ENCODE measurements at places on chromosomes 7 and 10.

DNA sequence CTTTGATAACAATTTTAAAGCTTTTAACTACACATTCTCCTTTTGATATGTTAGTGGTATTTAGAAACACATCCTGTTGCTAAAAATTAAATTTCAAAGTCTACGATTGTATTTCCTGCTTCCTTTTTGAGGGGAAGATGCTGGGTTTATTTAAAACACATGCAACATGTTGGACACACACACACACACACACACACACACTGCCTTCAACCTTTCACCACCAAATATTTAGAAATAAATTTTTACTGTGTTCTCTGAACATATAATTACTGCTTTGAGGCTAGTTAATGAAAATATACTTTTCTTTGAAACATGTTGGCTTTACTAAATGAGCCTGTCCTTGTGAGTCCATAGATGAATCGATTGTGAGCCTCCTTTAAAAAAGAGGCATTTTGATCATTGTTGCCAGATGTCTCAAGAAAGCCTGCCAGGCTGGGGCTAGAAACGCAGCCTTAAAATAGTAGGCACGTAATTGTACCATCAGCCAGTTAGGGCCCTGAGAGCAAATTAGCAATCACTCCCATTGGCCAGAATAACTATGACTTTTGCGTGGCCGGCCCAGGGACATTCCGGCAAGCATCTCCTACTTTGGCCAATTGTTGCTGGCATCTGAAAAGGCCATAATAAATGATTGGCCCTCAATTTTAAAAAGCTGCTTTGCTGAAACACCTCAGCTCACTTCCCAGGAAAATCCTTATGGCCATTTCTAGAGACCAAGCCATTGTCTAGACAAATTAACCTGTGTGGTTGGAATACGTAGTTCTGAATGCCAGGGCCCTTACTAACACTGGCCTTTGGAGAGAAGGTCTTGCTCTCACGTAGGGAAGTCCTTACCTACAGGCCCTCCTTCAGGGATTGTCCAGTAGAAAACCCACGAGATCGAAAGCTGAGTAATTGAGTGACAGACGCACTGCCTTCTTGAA, 9.9 kb upstream of the TEX36 start:
- DNase-seq, result no peak

DNA sequence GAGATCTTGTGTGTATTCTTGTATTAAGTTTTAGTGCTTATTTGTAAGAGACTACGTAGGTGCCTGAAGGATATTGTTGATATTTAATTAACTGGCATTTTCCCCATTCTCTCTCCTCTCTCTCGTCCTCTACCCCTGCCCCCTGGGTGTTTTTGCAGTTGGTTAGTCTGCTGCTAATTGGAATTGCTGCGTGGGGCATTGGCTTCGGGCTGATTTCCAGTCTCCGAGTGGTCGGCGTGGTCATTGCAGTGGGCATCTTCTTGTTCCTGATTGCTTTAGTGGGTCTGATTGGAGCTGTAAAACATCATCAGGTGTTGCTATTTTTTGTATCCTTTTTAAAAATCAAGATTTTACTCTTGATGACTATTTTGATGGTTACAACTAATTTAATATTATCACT, 22.5 kb downstream of the TSPAN13 start:
- DNase-seq, result no peak

GRCh38 chr10:117578999-117579590, 36.5 kb downstream of the EMX2 start:
- no peak for DNase-seq

GRCh38 chr10:12902851-12903358, 98.6 kb downstream of the CCDC3 start:
- no peak for DNase-seq

- DNase-seq, result no peak
These were observed 47.7 kb upstream of the MGAM2 start for GRCh38 chr7:142063551-142064442.

DNA sequence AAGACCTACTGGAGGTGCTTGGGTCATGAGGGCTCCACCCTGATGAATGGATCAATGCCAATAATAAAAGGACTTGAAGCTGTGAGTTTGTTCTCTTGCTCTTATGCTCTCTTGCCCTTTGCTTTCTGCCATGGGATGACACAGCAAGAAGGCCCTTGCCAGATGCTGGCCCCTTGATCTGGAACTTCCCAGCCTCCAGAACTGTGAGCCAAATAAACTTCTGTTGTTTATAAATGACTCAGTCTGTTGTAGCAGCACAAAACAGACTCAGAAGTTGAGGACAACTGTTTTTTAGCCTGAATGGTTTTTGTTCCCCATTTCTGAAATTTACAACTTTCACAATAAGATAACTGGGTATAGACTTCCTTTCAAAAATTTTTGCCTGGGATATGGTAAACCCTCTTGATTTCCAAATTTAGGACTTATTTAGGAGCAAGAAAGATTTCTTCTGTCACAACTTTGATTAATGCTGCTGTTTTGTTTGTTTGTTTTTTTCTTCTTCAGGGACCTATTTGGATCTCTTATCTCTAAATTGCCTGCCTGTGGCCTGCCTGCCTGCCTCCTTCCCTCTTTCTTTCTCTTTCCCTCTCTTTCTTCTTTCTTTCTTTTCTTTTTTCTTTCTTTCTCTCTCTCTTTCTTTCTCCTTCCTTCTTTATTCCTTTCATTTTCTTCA, 12.1 kb downstream of the ENTPD1 start:
- DNase-seq, result no peak
